ENCODE measurements at places on chromosomes 16 and 17.

DNA sequence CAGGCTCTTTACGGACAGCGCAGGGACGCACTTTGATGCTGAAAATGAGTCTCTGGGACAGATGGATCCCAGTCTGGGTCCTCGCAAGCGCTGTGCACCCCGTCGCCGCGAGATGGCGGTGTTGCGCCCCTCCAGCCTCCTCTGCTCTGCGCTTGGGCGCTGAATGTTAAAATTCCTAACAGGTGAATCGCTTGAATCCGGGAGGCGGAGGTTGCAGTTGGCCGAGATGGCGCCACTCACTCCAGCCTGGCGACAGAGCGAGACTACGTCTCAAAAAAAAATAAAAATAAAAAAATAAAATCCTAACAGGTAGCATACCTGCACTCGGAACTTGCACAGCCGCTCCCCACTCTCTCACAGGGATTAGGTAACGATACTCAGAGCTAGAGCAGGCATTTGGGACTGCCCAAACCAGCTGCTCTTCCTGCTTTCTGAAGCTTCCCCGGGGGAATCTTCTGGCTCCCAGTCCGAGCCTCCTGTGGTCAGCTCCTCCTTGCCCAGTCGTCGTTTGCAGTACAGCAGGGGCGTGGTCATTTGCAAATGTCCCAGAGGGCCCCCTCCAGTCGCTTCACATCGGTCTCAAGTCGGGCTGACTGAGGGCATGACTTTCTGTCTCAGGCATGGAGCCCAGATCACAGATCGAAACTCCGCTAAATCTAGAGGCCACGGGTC is 26.2 kb upstream of the OSGIN1 start:
- DNase-seq, result peak; percentile 88

DNA sequence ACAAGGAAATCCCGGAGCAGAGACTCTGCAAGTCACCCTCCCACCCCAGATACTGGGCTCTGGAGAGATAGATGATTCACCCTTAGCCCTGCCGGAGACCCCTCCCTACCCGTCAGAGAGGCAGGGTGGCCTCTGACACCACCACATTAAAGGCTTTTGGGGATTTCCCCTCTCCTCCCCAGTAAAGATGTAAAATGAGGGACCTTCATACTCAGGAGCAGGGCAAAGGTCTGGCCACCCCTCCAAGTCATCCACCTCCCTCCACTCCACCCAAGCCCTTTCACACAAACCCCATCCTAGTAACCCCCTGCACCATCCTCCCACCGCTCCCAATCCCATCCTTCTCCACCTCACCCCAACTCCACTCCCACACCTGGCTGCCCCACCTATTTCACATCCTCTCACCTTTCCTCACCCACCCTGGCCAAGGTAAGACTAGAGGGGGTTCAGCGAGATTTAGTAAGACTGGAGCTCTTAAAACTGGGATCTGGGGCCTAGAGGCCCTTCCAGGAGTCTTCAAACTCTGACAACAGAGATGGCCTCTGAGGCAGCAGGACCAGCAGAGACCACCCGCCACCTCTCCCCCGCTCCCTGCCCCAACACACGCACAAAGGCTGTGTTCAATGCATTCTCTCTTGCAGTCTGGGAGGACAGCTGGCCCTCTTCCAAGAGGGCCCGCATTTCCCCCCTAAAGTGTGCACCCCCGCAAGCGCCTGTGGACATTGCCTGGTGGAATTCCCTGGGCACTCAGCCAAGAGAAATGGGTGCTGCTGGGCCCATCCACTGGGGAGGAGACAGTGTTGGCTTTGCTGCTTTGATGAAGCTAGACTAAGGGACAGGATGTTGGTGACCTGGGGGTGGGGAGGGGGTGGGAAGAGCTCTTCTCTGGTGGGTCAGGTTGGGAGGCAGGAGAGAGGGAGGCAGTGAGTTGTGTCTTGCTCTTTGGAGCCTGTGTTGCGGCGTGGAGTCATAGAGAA is 1.1 kb downstream of the ABAT start:
- DNase-seq, result no peak

GRCh38 chr17:49370971-49371834 is 9.2 kb upstream of the ZNF652 start:
- DNase-seq, result no peak

DNA sequence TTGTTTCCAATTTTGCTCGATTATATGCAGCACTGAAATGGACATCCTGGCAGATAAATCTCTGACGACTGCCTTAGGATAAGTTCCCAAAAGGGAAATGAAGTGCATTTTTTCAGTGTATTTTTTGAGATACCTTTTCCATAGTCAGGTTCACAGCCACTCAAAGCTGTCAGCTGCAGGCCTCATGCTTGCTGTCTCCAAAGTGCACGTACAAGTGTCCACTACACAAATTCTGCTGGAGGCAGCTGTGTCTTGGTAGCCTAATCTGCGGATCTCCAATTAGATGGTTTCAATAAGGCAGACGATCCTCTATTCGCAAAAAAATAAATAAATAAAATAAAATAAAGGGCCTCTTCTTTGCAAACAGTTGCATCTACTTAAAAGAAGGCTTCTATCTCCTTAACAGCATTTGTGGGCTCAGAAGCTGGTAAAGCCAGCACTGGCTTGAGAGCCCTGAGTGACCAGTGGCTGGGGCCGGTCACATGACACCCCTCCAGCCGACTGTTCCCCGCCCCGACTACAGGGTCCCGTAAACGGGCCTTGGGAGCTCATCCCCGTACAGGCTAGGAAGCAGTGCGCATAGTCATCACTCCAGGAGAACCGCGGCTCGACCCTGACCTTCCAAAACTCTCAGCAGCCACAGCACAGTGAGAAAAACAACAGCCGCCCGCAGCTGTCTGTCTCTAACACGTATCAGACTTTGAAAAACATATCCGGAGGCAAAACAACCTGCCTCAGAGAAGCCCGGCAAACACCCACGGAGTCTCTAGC is 18.8 kb downstream of the RPH3AL start:
- DNase-seq, result peak; percentile 79

GRCh38 chr17:71109697-71110096 is 940.4 kb downstream of the KCNJ2 start:
- no peak for DNase-seq

GRCh38 chr17:73956595-73957465 is 246.6 kb upstream of the RPL38 start:
- DNase-seq, result peak; percentile 93

- no peak for DNase-seq
Measured at GRCh38 chr16:11112723-11113348, 143.2 kb downstream of the SOCS1 start.

GRCh38 chr17:29349409-29349808 is 40.8 kb upstream of the TAOK1 start:
- no peak for DNase-seq

DNA sequence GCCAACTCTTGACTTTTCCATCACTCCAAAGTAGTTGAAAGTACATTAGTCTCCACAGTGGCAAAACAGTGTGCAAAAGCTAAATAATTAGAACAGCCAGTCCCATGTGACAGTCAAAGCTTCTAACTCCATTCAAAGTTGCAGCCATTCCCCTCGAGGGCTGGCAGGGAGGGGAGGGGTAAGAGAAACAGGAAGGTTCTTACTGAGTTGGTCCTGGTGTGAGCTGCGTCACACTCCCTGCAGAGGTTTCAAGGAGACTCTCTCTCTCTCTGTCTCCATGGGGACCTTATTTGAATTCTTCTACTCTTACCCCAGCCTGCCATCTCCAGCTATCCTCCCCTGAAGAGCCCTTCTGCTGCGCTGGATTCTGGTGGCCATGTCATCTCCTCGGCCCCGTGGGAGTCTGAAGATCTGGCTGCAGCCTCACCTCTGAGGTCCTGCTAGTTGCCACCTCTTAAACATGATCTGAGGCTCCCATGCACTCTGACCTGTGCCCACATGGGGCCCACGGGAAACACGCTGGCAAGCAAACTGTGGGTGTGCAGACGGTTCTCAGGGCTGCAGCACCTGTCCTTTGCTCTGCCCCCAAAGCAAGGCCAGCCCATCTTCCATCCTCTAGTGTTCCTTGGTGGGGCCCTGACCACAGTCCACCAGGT is 23.3 kb upstream of the STH start:
- no peak for DNase-seq

GRCh38 chr17:59357219-59357697 is 25.8 kb downstream of the YPEL2 start:
- DNase-seq, result no peak

DNA sequence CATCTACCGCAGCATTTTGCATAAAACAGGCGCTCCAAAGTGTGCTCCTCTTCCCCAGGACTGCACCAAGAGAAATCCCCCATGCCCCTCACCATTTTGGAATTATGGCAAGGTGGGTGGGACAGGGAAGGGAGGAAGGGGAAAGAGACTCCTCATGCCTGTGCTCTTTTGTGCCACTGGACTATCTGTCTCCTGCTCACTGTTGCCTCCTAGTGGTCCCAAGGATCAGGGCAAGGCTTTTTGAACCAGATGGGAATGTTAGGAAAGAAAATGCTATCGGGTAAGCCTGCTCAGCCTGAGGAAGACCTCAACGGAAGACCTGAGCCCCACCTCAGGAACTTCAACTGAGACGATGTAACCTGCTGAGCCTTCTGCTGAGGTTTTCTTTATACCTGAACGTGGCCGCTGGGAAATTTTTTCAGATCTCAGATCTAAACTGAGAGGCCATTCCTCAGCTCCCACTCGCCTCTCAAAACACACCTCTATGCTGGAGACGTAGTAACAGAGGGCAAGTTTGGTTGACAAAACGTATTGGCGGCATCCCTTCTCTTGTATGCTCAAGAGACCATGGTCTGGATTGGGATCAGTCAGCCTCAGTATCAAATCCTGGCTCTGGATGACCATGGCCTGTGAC is 58.3 kb downstream of the SPACA3 start:
- DNase-seq, result peak; percentile 72

GRCh38 chr16:49465661-49466528 is 92.3 kb downstream of the C16orf78 start:
- DNase-seq, result peak; percentile 34

- no peak for DNase-seq
Measured at GRCh38 chr17:4554441-4554996, 665 bp downstream of the MYBBP1A start.

- DNase-seq, result no peak
Measured at GRCh38 chr17:49110509-49110908, 22.1 kb upstream of the B4GALNT2 start.

DNA sequence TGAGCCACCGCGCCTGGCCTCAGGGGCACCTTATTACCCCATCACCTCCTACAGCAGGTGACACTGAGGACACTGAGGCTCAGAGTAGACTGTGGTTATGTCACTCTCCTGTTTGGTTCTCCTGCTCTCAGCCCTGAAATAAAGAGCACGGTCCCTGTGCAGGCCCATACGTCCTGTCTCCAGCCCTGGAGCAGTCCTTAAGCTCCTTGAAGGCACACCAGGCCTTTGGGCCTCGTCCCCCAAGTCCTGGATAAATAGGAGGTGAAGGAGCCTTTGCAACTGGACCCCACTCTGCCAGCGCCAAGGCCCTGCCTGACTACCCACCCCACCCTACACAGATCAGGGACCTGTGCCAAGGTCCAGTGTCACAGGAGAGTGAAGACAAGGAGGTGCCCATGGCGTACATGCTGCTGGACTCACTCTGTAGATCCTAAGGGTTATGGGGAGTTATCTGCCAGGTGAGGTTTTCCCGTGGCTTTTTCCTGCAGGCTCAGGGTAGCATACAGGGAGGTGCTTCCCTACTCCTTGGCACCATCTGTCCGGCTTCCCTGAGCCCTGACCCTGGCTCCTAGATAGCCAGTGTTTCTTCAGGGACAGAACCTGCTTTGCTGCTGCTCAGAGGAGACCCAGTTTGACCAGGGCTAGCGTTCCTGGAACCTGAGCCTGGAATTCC is 253.2 kb downstream of the SEC14L1 start:
- no peak for DNase-seq

DNA sequence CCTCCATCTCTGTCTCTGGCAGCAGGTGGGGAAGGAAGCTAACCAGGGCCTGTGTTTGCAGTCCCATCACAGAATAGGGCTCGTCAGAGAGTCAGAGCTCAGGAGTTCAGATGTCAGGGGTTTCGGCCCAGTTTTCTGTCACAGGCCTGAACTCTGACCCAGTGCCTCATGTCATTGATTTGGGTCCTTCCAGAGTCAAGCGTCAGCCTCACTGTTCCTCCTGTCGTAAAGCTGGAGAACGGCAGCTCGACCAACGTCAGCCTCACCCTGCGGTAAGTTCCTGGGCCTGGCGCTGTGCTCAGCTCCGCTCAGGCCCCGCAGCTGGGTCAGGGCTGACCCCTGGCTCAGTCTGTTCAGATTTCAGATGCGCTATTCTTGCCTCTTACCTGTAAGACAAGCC is 10.7 kb downstream of the CTNS start:
- DNase-seq, result no peak

GRCh38 chr16:8808613-8809353 is 11.1 kb downstream of the PMM2 start:
- DNase-seq, result no peak

GRCh38 chr17:72463287-72464102 is 342.7 kb downstream of the SOX9 start:
- DNase-seq, result no peak

DNA sequence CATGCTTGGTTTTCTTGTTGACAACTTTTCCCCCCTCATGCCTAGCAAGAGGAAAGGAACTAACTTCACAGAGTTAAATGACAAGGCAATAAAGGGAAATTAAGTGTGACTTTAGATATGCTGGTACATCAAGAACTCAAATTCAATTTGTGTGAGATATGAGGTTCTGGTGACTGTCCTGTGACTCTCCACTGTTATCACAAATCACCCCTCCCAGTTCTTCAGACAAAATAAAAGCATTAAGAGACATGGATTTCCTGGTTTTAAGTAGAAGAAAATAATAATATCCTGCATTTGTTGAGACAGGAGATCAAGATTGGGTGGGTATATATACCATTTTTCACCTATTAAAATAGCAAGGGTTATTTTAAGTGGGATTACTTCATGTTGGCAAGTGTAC is 46.2 kb downstream of the SNTB2 start:
- no peak for DNase-seq

DNA sequence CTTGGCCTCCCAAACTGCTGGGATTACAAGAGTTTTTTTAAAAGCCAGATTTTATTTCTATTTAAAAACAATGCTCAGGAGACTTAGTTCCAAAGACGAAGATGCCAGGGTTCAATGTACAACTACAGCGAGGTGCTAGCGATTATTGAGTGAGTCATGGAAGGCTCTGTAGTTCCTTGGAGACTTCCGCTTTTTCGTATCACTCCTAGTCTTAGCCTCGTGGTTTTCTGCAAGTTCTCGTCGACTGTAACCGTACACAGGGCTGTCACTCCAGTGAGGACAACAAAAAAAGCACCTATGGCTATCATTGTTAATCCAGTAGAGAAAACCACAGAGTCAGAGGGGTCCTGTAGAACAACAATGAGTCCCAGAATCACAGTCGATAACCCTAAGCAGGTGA is 22.7 kb upstream of the ZC3H7A start:
- DNase-seq, result no peak

DNA sequence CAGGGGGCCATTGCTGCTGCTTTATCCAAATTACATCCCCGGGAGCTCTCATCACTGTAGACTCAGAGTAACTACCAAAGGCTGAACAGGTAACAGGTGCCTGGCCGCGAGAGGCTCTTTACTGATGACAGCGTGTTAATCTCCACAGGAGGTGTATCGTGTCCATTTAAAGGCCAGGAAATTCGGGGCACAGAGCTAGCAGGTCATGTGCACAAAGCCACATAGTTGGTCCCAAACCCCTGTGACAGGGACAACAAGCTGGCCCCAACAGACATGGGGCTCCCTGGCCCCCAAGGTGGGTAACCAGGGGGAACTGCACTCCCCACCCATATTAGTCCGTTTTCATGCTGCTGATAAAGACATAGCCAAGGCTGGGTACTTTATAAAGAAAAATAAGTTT is 55.3 kb upstream of the RBFOX3 start:
- peak; percentile 29 for DNase-seq
